Activated T-cell treated with anti-CD3 and anti-CD28 coated beads, Interleukin-2, amount 50 U/mL, for 24 hours (primary cell): ENCODE measurements at places on chromosomes 3 and 15.

DNA sequence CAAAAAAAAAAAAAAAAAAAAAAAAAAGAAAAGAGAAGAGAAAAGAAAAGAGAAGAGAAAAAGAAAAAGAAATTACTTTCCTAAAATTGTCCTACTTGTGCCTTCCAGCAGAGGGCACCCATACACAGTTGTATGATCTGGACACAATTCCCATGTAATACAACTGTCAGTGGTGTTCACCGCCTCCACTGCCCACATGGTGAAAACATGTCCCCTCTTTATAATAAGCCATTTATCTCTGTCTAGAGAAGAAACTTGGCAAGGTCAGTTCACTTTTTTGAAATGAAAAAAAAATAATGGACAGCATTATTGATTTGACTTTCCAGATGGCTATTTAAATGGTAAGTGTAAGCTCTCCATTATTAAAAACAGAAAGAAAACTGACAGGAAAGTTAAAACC, 459.4 kb downstream of the GBE1 start:
- no peak for DNase-seq

GRCh38 chr3:197428117-197428801, 127.5 kb downstream of the BDH1 start:
- peak; percentile 71 for DNase-seq

- DNase-seq: no peak
These were observed 76.2 kb downstream of the OCA2 start for GRCh38 chr15:28022961-28023360.

DNA sequence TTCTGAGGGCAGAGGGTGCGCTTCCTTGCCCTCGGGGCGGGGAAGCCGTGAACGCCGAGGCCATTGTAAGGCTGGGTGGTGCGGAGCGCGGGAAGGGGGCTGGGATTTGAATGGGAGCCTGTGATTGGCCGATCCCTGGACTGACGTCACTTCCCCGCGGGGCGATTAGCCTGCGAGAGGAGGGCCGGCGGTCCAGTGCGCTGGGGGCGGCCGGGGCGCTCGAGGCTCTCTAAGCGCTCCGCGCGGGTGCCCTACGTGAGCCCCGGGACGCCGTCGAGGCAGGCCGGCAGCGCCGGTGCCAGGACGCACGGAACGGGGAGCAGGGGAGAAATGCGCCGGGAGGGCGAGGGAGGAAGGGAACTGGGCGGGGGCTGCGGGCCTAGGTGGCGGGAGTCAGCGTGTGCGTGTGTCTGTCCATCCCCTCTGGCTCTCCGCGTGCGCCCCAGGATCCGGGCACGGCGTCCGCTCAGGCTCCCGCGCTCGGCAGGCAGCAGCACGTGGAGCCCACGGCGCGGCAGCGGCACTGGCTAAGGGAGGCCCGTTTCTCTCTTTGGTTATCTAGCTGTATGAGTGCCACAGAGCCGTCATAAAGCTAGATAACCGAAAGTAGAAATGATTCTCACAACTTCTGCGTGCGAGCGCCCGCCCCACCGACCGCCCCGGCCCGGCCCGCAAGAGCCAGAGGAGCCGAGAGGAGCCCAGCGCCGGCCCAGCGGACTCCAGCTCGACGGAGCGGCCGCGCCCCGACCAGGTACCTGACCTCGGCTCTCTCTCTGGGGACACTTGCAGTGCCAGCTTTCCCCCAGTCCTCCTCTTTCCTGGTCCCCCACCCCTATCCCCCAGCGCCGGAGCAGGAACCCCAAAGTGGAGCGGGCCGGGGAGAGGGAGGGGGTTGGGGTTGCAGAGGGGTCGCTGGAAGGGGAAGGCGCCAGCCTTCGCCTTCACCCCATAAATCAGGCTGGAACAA, 33.1 kb upstream of the POLG start:
- DNase-seq: no peak

GRCh38 chr15:79101866-79102581, 11.4 kb upstream of the RASGRF1 start:
- DNase-seq: no peak

DNA sequence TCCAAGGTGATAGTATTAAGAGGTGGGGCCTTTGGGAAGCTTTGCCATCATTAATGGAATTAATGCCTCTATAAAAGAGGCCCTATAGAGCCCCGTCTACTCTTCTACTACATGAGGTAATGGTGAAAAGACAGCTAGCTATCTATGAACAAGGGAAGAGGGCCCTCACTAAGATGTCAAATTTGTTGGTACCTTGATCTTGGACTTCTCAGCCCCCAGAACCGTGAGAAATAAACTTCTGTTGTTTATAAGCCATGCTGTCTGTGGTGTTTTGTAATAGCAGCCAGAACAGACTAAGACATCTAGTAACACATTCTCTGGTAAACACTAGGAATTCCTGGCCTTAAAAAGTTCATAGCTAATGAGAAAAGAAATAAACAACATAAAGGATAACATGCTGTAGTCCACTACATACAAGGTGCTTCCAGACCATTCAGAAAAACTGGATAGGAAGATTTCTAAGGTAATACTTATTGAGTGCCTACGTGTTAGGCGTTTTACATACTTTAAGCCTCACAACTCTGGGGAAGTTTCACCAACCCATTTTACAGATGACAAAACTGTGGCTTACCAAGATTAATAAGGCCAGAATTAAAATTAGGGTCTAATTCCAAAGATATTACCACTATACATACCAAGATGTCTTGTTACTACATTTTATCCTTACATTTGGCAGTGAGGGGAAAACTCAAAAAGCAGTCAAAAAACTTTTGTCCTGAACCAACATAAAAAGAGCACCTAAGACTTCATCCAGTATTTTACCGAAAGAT, 3.2 kb downstream of the UBE3A start:
- no peak for DNase-seq

GRCh38 chr3:170753421-170754310, 116.3 kb downstream of the RPL22L1 start:
- no peak for DNase-seq
